Activated CD8-positive, alpha-beta memory T cell treated with anti-CD3 and anti-CD28 coated beads for 4 hours (primary cell): ENCODE measurements at places on chromosomes 6 and 20.

- DNase-seq = no peak
Observed at GRCh38 chr6:163501026-163501425, 86.5 kb downstream of the QKI start.

DNA sequence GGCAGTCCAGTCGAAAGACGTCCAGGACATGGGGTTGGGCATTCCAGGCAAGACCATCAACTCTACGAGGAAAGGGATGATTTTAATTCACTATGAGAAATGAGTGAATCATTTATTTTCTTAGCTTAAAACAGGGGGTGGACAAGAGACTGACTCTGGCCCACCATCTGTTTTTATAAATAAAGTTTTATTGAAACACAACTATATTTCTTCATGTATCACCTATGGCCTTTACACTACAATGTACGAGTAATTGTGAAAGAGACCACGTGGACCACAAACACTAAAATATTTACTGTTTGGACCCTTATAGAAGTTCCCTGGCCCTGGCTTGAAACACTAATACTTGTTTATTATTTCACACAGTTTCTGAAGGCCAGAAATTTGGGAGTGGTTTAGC lies 15.6 kb upstream of the RSPO4 start:
- no peak for DNase-seq

DNA sequence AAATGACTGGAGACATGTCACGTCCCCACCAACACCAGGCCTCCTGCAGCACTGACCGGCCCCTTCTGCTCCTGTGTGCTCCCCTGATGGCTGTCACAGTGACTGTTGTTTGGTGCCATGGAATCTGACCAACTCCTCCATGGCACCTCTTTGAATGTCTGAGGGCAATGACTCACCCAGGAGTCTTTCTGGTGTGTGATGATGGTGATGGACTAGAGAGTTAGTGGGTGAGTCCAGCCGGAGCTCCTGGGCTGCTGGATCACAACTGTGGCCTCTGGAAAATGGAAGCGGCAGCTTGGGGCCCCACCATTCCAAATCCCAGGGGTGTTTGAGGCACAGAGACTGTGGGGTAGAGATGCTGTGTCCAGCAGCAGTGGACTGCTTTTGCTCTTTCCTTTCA lies 133.3 kb downstream of the TFAP2C start:
- DNase-seq = no peak

GRCh38 chr6:147204060-147204785 lies at the start of gene STXBP5:
TSS of gene STXBP5 (plus strand) at chr6:147204417. CDS start at chr6:147204533, 116 bp downstream.
- DNase-seq = no peak

DNA sequence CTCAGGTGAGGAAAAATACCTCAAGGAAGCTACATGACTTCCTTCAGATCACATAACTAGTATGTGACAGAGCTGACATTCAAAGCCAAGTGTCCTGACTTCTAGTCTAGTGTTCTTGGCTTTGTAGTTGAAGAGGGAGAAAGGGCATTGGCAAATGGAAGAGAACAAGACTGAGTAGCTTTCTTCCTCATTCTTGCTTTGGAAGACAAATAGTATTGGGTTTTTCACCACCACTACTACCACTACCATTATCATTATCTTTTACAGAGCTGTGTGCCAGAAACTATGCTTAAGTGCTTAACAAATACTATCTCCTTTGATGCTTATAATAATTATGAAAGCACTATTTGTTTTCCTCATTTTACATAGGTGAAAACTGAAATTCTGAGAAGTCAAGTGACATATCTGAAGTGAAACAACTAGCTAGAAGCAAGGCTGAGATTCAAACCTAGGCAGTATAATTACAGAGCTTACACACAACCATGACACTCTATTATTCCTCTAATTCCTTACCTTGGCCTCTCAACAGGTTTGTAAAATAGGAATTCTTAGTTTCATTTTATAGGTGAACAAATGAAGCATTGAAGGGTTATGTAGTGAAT lies 6.8 kb downstream of the ACSS2 start:
- no peak for DNase-seq

GRCh38 chr6:138440758-138441357 lies 36.8 kb downstream of the HEBP2 start:
- no peak for DNase-seq
